ENCODE measurements at places on chromosomes 13 and 19.

GRCh38 chr13:78176880-78177279 is 258.2 kb upstream of the EDNRB start:
- DNase-seq: no peak

DNA sequence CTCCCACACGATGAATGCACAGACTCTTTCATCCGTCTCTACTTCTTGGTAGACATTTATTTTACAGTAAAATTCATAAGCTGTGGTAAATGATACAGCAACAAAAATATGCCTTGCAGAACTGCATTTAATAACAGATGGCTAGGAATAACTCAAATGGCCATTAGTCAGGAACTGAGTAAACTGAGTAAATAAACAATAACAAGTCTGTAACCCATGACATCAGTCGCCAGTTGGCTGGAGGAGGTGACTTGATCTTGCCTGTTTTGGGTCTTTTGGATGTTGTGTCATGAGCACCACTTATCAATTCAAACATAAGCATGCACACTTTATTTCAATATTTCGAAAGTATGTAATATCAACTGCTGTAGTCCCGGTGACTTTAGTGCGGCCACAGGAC is 632.6 kb upstream of the ARGLU1 start:
- no peak for DNase-seq

DNA sequence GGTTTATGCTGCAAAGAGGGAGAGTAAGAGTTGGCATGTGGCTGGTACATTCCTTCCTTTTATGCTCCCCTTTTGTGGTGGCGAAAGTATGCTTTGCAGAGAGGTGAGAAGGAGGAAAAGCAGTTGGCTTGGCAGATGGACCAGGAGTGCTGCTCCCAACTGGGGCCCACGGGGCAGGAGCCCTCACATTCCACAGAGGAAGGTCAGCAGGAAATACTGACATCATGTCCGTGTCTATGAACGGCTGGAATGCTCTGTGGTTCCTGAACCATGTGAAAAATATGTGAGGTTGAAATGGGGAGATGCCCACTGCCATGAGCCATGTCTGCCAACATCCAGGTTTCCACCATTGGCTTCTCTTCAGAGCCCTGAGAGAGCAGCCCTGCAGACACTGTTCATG is 33.3 kb upstream of the GAS6 start:
- no peak for DNase-seq

GRCh38 chr13:28181413-28181812 is 43.1 kb downstream of the PAN3 start:
- no peak for DNase-seq

GRCh38 chr19:55113570-55114039 is 3.8 kb downstream of the PPP1R12C start:
- DNase-seq: no peak

GRCh38 chr13:80121038-80121437 is 219.9 kb downstream of the SPRY2 start:
- no peak for DNase-seq

DNA sequence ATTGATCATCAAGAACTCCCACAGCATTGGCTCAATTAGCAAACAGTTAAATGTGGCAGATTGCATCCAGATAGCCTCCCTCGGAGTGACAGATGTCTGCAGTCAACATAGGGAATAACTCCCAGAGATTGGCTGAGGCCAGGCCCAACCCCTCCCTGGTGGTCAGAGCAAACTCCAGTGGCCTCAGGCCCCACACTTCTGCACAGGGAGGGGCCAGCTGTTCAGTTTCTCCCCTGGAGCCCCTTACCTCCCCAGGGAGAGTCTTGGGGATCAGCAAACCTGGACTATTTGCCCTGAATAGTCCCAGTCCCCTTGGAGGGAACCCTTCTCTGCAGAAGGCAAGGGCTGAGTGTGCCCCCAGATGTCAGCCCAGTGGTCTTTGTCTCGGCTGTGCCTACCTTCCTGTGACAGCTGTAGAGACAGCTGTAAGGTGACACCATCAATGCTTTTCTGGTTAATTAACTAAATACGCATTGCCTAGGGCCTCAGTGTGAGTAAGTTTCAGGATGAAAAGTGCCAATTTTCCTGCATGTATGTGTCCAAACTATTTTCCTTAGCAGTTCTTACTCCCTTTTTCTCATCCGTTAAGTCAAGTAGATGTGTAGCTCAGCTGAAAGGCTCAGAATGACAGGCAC is 102.7 kb upstream of the UQCRFS1 start:
- no peak for DNase-seq

DNA sequence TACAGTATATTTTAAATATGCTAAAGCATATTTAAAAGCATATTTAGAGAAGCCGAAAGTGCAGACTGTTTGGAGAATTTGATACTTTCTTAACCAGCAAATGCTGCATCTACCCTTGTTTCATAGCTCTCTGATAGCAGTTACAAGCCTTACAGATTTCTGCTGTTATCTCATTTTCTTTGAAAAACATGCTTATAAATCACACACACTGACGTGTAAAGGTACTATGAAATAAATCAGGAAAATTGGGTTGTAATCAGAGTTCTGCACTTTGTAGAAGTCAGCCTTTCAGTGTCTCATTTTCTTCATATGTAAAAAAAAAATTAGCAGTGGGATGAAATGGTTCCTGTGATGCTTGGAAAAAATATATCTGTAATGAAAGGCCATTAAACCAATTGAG is 1432.4 kb upstream of the ATXN8OS start:
- DNase-seq: no peak

GRCh38 chr13:46899801-46900200 is 2.9 kb upstream of the HTR2A start:
- DNase-seq: no peak

GRCh38 chr13:26310470-26310869 is 56.5 kb downstream of the CDK8 start:
- DNase-seq: no peak

GRCh38 chr13:38628554-38628953 is 58.3 kb upstream of the FREM2 start:
- DNase-seq: no peak
